CD4-positive, alpha-beta T cell treated with Interleukin-17A for 1 hour (primary cell): ENCODE measurements at places on chromosomes 2 and 18.

DNA sequence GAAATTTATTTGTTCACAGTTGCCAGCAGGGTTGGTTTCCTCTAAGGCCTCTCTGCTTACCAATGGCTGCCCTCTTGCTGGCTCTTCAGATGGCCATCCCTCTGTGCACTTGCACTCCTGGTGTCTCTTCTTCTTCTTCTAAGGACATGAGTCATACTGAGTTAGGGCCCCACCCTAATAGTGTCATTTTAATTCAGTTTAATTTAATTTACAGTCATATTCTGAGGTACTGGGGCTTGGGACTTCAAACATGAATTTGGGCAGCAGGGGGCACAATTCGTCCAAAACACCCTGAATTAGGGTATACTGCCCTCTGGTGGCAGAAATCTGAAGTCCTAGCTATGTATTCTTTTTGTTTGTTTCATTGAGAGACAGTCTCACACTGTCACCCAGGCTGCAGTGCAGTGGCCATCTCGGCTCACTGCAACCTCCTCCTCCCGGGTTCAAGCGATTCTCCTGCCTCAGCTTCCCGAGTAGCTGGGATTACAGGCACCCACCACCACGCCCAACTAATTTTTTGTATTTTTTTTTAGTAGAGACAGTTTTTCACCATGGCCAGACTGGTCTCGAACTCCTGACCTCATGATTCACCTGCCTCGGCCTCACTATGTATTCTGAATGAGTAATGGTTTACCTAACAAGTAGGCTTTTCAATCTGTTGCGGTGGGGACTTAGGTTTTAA lies 19.8 kb downstream of the SLC4A1AP start:
- peak; percentile 94 for DNase-seq

DNA sequence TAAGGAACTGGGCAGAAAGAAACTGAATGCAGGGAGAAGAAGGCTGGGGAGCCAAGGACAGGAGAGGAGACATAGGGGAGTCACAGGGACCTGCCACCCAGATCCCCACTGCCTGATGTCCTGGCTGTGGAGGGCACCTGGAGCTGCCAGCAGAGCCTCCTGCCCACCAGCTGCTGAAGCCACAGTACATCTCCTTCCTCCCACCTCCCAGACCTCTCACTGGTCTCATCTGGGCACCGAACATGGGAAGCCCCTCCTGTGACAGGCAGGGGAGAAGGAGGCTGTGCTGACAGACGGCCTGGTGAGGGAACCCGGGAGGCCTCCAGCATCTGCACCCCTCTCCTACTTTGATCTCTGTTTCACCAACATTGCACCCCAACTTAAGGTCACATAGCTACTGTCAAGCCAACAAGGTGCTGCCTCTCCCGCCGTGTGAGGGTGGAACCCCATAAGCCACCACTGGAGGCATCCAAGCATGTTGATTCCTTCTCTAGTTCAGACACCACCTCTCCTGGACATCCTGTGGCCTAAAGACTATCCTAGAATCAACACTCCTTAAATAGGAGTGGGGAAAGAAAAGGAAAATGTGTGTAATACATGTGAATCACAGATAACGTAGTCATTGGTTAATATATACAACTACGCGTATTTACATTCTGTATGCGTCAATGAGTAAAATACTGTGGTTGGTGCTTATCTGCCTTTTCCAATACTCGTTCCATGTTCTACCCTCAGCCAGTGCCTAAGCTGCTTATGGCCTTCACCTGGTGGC lies 3.5 kb upstream of the RNPEPL1 start:
- peak; percentile 52 for DNase-seq

DNA sequence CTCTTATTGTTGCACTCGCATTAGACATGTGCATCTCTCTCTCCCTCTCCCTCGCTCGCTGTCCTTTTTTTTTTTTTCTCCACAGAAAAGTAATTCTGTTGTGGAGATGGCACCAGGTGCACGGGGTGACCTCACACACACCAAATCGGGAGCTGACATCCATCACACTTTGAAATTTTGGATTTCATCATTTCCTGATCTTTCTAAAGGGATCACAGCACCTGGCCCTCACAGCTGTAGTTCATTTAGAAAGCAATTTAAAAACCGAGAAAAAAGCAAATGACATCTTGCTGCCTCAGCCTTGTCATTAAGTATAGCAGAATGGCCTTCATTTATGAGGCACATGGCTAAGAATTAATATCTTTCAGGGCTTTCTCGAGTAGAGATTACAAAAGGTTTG lies 717.2 kb downstream of the RNF144A start:
- no peak for DNase-seq

GRCh38 chr2:9844576-9844975 lies 1.3 kb downstream of the TAF1B start:
- no peak for DNase-seq

DNA sequence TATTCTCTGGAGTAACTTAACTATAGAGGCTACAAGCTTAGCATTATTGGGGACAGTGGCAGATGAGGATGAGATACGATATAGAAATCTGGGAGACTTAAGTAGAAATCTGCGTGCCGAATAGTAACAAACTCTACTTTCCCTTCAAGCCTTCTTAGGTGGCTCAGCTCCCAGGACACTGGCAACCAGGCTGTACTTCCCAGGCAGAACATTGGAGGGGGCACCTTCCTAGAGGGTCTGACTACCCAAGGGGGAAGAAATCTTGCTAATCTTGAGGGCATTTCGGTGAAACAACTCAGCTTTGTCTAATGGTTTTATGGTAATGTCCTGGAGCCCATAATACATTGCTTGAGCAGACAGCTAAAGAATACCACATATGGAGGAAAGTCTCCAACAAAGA lies 126.2 kb upstream of the DTNA start:
- DNase-seq = no peak

- no peak for DNase-seq
Observed at GRCh38 chr18:21192308-21192624, 49.8 kb upstream of the GREB1L start.

DNA sequence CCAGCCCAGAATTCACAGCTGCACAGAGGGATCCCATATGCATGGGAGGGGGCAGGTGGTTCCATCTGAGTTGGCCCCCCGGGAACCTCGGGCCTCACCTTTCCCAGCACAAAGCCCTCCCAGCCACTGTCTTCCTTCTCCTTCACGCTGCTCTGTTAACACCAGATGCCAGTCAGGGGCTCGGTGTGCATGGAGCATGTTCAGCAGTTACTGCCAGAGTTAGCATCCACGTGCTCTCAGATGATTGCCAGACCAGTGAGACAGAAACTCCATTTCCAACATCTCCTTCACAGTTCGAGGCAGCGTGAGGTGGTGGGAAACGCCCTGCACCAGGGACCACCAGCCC lies 101.0 kb downstream of the PTGR3 start:
- DNase-seq = no peak
